GM12864 (cell line): ENCODE measurements at places on chromosomes 11 and 22.

- DNase-seq, result no peak
Measured at GRCh38 chr11:122861631-122862030, 20.9 kb upstream of the JHY start.

- DNase-seq, result no peak
Measured at GRCh38 chr11:6736495-6737121, 35.2 kb downstream of the OR2AG2 start.

DNA sequence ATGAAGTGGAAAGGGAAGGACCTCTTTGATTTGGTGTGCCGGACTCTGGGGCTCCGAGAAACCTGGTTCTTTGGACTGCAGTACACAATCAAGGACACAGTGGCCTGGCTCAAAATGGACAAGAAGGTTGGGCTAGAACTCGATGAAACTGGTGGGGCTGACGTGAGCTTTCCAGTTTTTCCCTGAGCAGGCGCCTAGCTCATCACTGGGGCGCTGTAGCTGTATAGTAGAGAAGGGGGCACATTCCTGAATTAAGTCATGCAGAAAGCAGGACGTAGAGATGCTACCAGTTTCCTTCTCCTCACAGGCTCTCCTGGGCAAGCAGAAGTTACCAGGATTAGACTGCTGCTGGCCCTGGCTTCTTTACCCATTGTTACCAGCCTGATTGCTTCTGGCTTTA lies 33.3 kb downstream of the NF2 start:
- no peak for DNase-seq

DNA sequence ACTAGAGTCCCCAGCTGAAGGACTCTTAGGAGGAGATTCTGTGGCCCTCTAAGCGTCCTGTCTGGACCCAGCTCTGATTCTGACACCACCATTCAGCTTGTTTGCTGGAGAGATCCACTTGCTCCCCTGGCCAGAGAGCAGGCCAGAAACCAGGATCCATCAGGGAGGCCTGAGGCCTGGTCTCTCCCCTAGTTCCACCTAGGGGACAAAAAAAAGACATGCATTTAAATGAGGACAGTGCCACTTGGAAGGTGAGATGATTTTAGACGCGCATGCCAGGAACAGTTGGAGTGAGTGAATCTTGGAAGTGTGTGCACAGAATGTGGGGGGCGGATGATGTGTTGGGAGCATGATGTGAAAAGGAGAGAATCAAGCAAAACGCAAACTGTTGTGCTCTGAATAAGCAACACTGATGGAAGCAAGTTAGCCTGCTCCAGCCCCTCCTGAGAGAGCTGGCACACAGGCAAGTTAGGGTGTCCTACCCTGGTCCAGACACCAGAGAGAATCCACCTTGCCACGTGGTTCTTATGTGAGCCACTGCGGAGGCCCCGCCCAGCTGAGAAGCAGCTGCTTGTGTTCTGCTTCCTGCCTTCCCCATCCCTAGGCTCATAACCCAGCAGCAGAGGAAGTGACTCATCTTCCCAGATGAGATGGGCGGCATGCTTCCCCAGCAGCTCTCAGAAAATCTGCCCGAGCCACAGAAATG lies 8.0 kb upstream of the SLCO2B1 start:
- DNase-seq, result peak; percentile 38

GRCh38 chr22:20012741-20013331 lies 3.8 kb downstream of the ARVCF start:
- no peak for DNase-seq
